Astrocyte (in vitro differentiated cells and primary cell): ENCODE measurements at places on chromosomes 6 and 20. TPM values are rescaled to one million over a fixed set of nuclear protein-coding genes. Genes with fewer than 3 reads are reported as not detected.

Gene TRERF1
- 7.7 and 8.6 TPM in 2 replicates for total RNA-seq

- H3K36me3 ChIP-seq = no peaks in the 10 kb centered on the region
- no peaks in the 10 kb centered on the region for H3K27me3 ChIP-seq
- no peak overlapping the region for H3K4me3 ChIP-seq
- peaks cover 14% of the 10 kb centered on the region for H3K4me1 ChIP-seq
Observed at GRCh38 chr6:46925563-46926253, 4.0 kb upstream of the ADGRF5 start.

GRCh38 chr20:49631856-49632418 lies 64.0 kb upstream of the PTGIS start:
- H3K4me1 ChIP-seq = no peaks in the 10 kb centered on the region
- no peak for DNase-seq
- no peak overlapping the region for H3K4me3 ChIP-seq
- H3K27ac ChIP-seq = no peak overlapping the region
- no peaks in the 10 kb centered on the region for H3K27me3 ChIP-seq

GRCh38 chr20:32727683-32728082 lies 15.6 kb downstream of the COMMD7 start:
- no peaks in the 10 kb centered on the region for H3K27me3 ChIP-seq
- peaks cover 24% of the 10 kb centered on the region for H3K4me1 ChIP-seq
- no peak overlapping the region for H3K4me3 ChIP-seq
- peak overlapping the region; percentile 63 for H3K27ac ChIP-seq

Gene CPXM1
- total RNA-seq = 10.6 and 10.9 TPM in 2 replicates

DNA sequence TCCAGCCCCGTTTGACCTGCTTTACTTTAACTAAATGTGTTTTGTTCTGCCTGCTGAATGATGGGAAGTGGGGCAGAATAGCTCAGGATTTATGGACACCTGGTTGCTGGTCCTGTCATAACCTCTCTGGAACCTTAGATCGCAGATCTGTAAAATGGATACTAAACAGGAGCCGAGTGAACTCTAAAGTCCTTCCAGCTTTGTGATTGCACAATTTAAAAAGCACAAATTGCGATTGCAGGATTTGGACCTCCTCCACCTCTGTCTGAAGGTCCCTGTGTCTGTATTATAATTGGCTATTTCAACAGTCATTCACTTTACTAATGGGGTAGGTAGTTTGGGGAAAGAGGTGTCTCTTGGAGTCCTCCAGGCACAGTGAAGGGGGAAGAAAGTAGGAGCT lies 220.4 kb downstream of the LY86 start:
- DNase-seq = no peak
- peaks cover 15% of the 10 kb centered on the region for H3K4me1 ChIP-seq
- no peaks in the 10 kb centered on the region for H3K36me3 ChIP-seq
- H3K4me3 ChIP-seq = no peak overlapping the region
- no peaks in the 10 kb centered on the region for H3K27me3 ChIP-seq

Gene BPIFB1
- not detected in 2 replicates for total RNA-seq

Gene HSPA12B
- total RNA-seq = not detected in 2 replicates

DNA sequence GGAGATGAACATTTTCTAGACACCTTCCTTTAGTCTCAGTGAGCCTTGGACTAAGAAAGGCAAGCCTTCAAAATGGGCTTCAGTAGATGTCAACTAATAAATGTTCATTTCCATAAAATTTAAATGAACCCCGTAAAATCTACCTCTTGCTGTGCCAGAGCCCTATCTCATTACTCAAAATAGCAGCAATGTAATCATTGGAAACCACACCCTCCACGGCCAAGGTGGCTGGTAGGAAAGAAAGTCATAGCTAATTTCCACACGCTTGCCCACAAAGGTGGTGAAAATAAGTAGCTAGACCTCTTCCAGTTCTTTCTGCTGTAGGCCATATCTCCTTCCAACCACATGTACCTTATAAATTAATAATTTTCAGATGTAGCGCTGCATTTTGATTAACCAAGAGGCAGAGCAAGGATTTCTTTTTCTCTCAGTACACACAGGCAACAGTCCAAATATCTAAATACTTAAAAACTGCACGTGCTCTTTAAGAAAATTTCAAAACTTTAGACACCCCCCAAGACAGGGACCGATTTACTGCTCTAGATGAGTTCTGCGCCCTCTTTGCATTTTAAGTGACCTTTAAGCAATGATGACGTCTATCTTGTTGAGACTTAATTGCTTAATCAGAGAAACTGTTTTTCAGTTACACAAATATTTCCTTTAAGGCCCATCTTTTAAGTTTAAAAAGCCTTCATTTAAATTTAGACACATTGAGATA lies 290.8 kb downstream of the ZNF217 start:
- DNase-seq = no peak
- H3K27me3 ChIP-seq = no peaks in the 10 kb centered on the region
- no peak overlapping the region for H3K27ac ChIP-seq
- H3K4me3 ChIP-seq = no peak overlapping the region
- H3K4me1 ChIP-seq = no peaks in the 10 kb centered on the region

- H3K27ac ChIP-seq = no peak overlapping the region
- H3K27me3 ChIP-seq = no peaks in the 10 kb centered on the region
- H3K36me3 ChIP-seq = no peaks in the 10 kb centered on the region
- H3K4me1 ChIP-seq = no peaks in the 10 kb centered on the region
Observed at GRCh38 chr6:141878686-141879085, 254.0 kb upstream of the GJE1 start.

DNA sequence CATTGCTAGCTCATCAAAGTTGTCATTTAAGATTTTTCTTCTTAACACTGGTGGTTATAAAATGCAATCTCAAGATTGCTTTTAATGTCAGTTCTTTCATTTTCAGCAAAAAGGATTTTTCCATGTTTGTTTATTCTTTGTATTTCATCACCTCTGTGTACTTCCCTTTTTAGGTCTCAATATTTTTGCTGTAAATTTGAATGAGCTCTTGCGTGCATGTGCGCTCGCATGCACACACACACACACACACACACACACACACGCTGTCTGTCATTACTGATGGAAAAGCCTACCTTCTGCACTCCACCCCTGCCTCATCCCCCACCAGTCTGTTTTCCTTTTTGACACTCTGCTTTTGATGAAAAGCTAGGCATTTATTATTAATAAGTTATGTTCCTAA lies 85.3 kb upstream of the FYN start:
- H3K27ac ChIP-seq = no peak overlapping the region
- no peaks in the 10 kb centered on the region for H3K27me3 ChIP-seq
- no peak overlapping the region for H3K4me3 ChIP-seq
- H3K4me1 ChIP-seq = peaks cover 2% of the 10 kb centered on the region

Gene SLC18B1
- total RNA-seq = 8.2 and 10.6 TPM in 2 replicates

GRCh38 chr6:155061381-155061780 lies 66.3 kb downstream of the TIAM2 start:
- H3K4me1 ChIP-seq = peaks cover 5% of the 10 kb centered on the region
- H3K27ac ChIP-seq = no peak overlapping the region
- no peak overlapping the region for H3K4me3 ChIP-seq
- no peaks in the 10 kb centered on the region for H3K27me3 ChIP-seq

DNA sequence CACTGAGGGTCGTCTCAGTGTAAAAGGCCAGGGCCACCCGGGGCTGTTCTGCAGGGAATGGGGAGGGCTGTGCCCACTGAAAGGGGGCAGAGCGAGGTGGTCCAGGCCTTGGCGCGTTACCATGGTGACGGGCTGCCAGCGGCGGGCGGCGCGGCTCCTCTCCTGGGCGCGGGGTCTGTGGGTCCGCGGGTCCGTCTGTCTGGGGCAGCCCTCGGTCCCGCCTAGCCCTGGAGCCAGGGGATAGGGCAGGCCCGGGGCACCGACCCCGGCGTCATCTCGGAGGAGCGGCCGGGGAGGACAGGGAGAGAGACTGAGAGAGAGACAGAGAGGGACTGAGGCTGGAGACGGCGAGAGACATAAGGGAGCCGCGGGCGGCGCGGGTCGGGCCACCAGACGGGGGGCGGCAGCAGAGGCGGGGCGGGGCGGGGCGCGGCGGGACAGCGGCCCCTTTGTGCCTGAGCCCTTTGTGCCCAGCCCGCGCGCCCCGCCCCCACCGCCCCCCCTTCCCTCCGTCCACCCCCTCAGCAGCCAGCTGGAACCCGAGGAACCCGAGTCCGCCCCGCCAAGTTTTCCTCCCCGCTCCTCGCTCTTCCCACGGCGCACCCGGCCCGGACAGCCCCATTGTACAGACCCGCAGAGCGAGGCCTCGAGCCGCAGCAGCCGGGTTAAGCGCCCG lies at the start of gene KIAA1755:
KIAA1755 (minus strand) TSS at position 358 of the 676 bp plus-strand sequence; CDS start at position 123, 235 bp downstream.
- no peaks in the 10 kb centered on the region for H3K36me3 ChIP-seq
- DNase-seq = no peak
- peak within 1 kb of the TSS; percentile 63 for H3K4me3 ChIP-seq
- H3K27me3 ChIP-seq = no peaks in the 10 kb centered on the region
- H3K4me1 ChIP-seq = peaks cover 36% of the 10 kb centered on the region

- H3K4me1 ChIP-seq = no peaks in the 10 kb centered on the region
- no peak overlapping the region for H3K4me3 ChIP-seq
- DNase-seq = no peak
- no peak overlapping the region for H3K27ac ChIP-seq
Observed at GRCh38 chr20:23341073-23341472, 9.5 kb upstream of the NXT1 start.

Gene SCUBE3
- 8.5 and 10.1 TPM in 2 replicates for total RNA-seq

Gene FBXL4
- 16.1 and 16.6 TPM in 2 replicates for total RNA-seq

Gene CGA
- 1.5 and 2.0 TPM in 2 replicates for total RNA-seq

Gene FAM162B
- total RNA-seq = not detected in 2 replicates

Gene GTSF1L
- not detected in 2 replicates for total RNA-seq

DNA sequence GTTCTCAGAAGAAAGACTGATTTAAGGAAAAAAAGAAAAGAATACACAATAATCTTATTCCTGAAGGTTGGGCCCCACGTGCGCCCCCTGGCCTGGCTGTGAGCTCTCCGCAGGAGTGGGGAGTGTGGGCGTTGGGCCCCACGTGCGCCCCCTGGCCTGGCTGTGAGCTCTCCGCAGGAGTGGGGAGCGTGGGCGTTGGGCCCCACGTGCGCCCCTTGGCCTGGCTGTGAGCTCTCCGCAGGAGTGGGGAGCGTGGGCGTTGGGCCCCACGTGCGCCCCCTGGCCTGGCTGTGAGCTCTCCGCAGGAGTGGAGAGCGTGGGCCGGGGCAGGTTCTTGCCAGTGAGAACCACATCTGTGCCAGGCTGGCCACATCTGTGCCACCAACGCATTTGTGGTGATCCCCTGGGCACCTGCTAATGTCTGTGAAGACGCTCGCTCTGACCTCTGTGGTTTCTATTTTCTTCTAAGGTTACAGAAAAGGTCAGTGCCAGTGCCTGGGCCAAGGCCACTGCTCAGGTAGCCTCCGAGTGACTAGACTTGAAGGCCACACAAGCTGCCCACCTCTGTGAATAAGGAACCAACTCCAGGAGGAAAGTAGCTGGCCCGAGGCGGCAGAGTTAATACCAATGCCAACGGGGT lies 41.0 kb downstream of the WDR27 start:
- no peak for DNase-seq
- H3K27ac ChIP-seq = no peak overlapping the region
- H3K36me3 ChIP-seq = peaks cover 9% of the 10 kb centered on the region
- no peaks in the 10 kb centered on the region for H3K27me3 ChIP-seq
- no peaks in the 10 kb centered on the region for H3K4me1 ChIP-seq
- no peak overlapping the region for H3K4me3 ChIP-seq

DNA sequence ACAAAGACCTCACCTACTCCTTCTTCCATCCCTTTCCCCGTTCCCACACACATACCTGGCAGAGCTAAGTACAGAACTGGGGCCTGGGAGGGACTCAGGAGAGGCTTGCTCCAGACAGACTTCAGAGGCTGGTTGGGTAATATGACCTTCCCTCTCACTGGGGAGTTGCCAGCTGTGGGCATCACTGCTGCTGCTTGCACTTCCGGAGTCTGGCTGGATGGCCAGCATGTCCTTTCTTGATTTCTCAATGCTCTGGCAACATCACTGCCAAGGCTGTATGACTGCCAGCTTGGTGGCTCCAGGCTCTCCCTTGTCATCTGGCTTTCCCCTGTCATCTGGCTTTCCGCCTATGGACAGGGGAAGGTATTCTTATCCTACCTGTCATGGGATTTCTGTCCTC lies 47.8 kb downstream of the CDH22 start:
- no peaks in the 10 kb centered on the region for H3K36me3 ChIP-seq
- no peaks in the 10 kb centered on the region for H3K4me1 ChIP-seq
- DNase-seq = no peak
- peaks cover 5% of the 10 kb centered on the region for H3K27me3 ChIP-seq
- no peak overlapping the region for H3K4me3 ChIP-seq
- no peak overlapping the region for H3K27ac ChIP-seq
